Hindlimb muscle (tissue), 1 donor: ENCODE measurements at places on chromosomes 5 and 9. TPM values are rescaled to one million over a fixed set of nuclear protein-coding genes. Genes with fewer than 3 reads are reported as not detected.

GRCh38 chr5:178899289-178899688 is 3.6 kb downstream of the ZFP2 start:
- DNase-seq = no peak

DNA sequence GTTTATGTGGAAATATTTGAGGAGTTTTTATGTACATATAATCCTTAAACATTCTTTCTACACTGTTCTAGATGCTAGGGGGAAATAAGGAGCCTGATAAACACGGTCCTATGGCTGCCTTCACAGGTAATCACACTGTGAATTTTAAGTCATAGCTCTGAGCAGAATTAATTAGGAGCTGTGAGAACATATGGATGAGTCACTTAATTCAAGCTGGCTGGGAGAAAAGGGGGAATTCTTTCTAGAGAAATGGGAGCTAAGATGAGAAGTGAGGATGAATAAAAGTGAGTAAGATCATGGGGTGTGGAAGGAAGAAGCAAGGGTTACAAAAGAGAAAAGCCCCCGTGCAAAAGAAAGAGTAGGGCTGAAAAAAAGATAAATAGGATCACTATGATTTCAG is 290.8 kb downstream of the DNAH5 start:
- DNase-seq = no peak

DNA sequence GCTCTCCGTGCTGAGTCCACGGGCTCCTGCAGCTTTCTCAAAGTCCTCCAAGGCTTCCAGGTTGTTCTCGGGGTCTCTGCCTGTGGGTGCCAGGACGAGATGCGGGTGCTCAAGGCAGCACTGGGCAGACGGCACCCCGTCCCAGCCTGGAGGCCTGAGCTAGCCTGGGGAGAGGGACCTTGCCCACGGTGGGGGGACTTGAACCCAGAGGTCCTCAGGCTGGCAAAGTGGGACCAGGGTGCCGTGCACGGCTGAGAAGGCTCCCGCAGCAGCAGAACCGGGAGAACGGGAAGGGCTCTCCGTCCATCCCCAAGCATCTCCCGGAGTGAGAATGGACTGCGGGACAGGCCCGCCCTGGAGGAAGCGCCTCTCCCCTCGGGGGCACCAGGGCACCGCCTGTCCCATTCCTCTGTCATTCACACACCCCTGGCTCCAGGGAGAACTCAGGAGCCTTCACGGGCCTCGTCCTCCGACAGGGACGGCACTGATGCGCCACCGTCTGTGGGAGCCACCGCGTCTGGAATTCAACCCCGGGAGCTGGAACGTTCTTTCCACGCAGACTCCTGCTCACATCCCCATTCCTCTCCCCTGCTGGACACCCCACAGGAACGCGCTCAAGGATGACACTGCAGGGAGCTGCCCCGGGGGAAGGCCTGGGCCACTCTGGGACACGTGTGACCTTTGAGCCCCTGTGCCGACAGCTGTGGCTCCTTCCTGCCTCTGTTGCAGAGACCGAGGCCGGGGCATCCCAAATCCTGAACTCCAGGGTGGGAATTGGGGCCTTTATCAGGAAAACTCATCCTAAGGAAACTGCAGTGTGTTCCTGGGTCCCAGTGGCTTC is 16.3 kb upstream of the OBP2B start:
- no peak for DNase-seq

DNA sequence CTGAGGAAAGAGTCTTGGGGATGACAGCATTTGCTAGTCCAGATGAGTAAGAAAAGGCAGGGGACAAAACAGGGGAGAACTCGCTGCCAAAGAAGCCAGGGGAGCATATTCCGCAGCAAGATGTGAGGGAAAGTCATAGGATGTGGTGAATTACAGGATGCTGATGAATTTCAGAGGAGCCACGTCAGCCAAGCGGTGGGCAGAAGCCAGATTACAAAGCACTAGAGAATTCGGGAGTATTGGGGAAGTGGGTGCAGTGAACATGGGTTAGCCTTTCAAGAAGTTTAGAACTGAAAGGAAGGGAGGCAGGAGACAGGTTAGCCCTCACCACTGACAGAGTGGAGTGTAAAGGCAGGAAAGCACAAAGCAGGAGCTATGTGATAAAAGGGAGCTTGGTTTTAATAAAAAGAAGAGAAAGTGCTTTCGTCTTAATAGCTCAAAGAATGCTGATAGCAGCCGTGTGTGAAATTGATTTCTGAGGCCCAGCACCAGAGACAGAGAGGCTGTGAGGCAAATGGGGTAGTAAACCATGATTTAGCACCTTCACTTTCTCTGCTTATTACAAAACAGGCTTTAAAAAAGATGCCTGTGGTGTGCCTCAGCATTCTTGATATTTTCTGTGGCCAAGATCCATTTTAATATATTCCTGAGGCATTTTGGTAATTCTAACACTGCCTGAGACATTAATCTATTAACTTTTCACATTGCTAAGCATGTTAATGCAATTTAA is 16.9 kb downstream of the ADAMTSL1 start:
- no peak for DNase-seq

- DNase-seq = no peak
Measured at GRCh38 chr5:147113967-147114366, 120.9 kb upstream of the STK32A start.

DNA sequence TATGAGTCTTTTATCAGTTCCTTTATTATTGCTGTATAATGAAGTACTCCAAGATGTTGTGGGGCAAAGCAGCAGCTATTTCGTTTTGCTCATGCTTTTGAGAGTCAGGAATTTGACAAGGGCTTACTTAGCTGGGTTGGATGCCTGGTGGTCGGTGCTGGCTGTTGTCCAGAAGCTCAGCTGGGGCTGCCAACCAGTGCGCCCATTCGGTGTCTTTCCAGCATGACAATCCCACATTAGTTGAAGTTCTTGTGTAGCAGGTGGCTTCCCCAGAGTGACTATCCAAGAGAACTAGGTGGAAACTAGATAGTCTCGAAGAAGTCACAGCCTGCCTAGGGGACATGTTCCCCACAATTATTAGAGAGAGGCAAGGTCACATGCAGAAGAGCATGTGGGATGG is 3.4 kb upstream of the FLT4 start:
- no peak for DNase-seq

GRCh38 chr5:132840896-132841295 is 10.4 kb upstream of the SHROOM1 start:
- DNase-seq = no peak

Gene PAEP
- polyA plus RNA-seq = not detected

Gene PDZD2
- polyA plus RNA-seq = 6.1 TPM

Gene CCDC127
- polyA plus RNA-seq = 9.9 TPM

Gene RCL1
- 17.4 TPM for polyA plus RNA-seq

Gene RELL2
- 0.12 TPM for polyA plus RNA-seq
